Breast epithelium (tissue), 4 donors: ENCODE measurements at places on chromosomes 7 and 10. TPM values are rescaled to one million over a fixed set of nuclear protein-coding genes. Genes with fewer than 3 reads are reported as not detected.

DNA sequence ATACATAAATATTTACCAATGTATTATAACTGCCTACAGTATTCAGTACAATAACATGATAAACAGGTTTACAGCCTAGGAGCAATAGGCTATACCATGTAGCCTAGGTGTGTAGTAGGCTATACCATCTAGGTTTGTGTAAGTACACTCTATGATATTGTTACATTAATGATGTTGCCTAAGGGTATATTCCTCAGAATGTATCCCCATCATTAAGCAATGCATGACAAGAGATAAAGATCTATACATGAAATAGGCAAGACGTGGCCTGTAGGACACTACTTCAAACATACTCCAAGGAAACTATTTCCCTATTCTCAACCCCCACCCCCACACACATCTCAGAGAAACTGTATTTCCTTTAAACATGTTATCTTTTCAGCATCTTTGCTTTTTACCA is 15.3 kb upstream of the ADAM22 start:
- no peak overlapping the region for H3K4me3 ChIP-seq
- H3K27me3 ChIP-seq, result no peaks in the 10 kb centered on the region
- H3K36me3 ChIP-seq, result no peaks in the 10 kb centered on the region
- H3K4me1 ChIP-seq, result no peaks in the 10 kb centered on the region

DNA sequence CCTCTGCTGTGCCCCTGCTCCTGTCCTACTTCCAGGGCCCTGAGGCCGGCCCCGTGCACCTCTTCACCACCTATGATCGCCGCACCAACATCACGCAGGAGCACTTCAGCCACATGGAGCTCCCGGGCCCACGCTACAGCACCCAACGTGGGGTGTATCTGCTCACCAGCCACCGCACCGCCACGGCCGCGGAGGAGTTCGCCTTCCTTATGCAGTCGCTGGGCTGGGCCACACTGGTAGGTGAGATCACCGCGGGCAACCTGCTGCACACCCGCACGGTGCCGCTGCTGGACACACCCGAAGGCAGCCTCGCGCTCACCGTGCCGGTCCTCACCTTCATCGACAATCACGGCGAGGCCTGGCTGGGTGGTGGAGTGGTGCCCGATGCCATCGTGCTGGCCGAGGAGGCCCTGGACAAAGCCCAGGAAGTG is 1.8 kb downstream of the RBP3 start:
- H3K27me3 ChIP-seq, result no peaks in the 10 kb centered on the region
- DNase-seq, result no peak
- H3K36me3 ChIP-seq, result no peaks in the 10 kb centered on the region
- H3K27ac ChIP-seq, result no peak overlapping the region
- H3K4me1 ChIP-seq, result no peaks in the 10 kb centered on the region
- H3K4me3 ChIP-seq, result no peak overlapping the region

DNA sequence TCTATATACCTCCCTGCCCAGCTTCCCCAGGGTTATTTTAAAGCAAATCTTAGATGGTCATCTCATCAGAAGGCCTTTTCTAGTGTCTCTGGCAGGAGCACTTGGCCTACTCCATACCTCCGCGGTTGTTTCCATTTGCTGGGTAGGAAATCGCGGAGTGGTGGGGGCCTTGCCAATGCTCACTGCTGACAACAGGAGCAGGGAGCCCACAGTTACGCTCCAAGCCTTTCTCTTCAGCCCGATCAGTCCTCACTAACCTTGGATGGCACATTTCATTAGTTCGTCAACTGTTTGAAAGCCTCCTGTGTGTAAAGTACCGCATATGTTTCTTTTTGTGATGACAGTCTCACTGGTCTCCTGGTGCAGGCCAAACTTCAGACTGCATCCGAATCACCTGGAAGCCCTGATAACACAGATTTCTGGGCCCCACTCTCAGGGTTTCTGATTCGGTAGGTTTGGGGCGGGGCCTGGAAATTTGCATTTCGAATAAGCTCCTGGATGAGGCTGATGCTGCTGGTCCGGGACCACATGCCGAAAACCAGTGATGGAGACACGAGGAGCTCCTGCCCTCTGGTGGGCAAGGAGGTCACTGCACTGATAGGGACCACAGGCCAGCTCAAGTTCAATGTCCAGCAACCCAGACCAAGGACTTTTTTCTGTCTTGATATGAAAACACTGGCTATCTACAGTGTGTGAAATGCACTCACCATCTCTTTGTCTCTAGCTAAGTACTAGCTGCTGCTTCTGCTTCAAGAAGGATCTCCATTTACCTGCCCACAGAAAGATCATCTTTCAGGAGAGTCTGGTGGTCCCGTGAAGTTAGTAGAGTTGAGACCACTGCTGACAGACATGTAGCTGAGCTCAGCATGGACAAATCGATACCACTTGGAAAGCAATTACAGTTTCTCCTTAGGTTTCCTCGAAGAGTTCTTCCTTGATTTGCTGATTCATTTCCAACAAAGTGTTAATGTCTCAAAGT is 14.0 kb downstream of the LRGUK start:
- DNase-seq, result peak; percentile 40
- H3K36me3 ChIP-seq, result no peaks in the 10 kb centered on the region
- no peak overlapping the region for H3K27ac ChIP-seq
- no peaks in the 10 kb centered on the region for H3K4me1 ChIP-seq

- H3K27ac ChIP-seq, result no peak overlapping the region
- H3K27me3 ChIP-seq, result no peaks in the 10 kb centered on the region
- no peak for DNase-seq
- H3K4me3 ChIP-seq, result no peak overlapping the region
- H3K4me1 ChIP-seq, result no peaks in the 10 kb centered on the region
These were observed 78.9 kb downstream of the ALOX5 start for GRCh38 chr10:45452743-45453452.

DNA sequence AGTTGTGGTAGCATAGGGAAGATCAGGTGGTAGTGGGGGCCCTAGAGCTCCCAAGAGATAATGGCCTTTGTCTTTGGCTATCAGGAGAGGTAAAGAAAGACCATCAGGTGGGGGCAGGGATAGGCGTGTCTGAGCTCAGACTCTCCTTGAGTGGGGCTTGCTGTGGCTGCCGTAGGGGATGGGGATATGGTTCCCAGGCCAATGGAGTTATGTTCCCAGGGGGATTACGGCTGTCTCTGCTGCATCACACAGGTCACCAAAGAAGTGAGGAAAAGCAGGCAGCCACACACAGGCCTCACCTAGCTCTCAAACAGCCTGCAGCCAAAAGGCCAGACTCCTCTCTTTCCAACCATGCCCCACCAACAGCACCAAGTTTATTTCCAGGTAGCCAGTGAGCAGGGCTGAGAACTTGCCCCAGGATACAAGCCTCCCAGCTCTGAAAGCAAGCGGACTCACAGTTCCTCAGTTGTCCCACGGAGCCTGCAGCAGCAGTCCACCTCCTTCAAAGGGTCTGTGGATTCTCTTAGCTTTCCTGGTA is 37.6 kb upstream of the C1QL3 start:
- H3K4me1 ChIP-seq, result no peaks in the 10 kb centered on the region
- H3K36me3 ChIP-seq, result no peaks in the 10 kb centered on the region
- no peaks in the 10 kb centered on the region for H3K27me3 ChIP-seq

DNA sequence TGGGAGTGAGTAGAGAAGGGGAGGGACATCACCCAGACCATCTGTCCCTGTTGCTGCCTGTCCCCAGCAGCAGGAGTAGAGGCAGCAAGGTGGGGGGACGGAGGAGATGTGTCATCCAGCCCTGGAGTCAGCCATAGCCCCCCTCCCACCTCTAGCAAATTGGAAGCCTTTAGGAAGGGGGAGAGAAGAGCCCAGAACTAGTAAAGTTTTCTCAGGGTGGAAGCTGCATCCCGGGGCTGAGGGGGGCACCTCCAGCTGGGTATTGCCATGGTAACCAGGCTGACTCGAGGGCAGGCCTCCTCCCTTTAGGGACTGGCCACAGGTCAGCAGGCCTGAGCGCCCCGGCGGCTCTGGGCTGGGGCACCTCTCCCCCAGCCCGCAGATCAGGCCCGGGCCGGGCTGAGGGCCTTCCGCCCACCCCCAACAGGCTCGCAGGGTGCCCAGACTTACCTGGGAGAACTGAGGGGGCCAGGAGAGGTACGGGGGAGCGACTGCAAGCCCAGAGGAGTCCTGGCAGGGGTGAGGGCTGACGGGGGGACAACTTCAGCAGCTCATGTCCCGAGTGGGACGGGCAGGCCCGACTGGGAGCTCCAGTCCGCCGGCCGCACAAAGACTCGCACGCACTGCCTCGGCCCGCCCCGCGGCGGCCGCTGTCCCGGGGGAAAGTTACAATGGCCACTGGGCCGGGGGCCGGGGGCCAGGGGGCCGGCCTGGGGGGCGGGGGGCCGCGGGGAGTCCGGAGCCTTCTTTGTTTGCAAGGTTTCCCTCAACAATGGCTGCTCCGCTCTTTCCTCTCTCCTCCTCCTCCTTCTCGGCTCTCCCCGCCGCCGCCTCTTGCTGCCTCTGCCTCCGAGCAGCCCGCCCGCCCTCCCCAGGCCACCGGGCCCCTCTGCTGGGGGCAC is 6.0 kb downstream of the LDB1 start:
- peaks cover 49% of the 10 kb centered on the region for H3K4me1 ChIP-seq
- H3K27ac ChIP-seq, result peak overlapping the region; percentile 98
- H3K36me3 ChIP-seq, result peaks cover 19% of the 10 kb centered on the region

- no peaks in the 10 kb centered on the region for H3K4me1 ChIP-seq
- no peak overlapping the region for H3K4me3 ChIP-seq
- H3K27ac ChIP-seq, result peak overlapping the region; percentile 84
- no peaks in the 10 kb centered on the region for H3K27me3 ChIP-seq
These were observed 6.0 kb upstream of the FAM170B start for GRCh38 chr10:49139846-49140195.

DNA sequence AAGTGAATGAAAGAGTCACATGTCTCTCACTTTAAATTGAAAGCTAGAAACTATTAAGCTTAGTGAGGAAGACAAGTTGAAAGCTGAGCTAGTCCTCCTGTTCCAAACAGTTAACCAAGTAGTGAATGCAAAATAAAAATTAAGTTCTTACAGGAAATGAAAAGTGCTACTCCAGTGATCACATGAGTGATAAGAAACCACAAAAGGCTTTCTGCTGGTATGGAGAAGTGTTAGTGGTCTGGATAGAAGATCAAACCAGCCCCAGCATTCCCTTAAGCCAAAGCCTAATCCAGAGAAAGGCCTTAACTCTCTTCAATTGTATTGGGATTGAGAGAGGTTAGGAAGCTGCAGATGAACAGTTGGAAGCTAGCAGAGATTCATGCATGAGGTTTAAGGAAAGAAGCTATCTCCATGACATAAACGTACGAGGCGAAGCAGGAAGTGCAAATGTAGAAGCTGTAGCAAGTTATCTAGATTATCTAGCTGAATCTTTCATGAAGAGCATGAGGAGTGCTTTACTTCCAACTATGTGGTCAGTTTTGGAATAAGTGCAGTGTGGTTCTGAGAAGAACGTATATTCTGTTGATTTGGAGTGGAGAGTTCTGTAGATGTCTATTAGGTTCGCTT is 261.6 kb downstream of the MDFIC start:
- no peaks in the 10 kb centered on the region for H3K27me3 ChIP-seq
- H3K4me3 ChIP-seq, result no peak overlapping the region
- no peaks in the 10 kb centered on the region for H3K4me1 ChIP-seq
- no peaks in the 10 kb centered on the region for H3K36me3 ChIP-seq
- H3K27ac ChIP-seq, result no peak overlapping the region

DNA sequence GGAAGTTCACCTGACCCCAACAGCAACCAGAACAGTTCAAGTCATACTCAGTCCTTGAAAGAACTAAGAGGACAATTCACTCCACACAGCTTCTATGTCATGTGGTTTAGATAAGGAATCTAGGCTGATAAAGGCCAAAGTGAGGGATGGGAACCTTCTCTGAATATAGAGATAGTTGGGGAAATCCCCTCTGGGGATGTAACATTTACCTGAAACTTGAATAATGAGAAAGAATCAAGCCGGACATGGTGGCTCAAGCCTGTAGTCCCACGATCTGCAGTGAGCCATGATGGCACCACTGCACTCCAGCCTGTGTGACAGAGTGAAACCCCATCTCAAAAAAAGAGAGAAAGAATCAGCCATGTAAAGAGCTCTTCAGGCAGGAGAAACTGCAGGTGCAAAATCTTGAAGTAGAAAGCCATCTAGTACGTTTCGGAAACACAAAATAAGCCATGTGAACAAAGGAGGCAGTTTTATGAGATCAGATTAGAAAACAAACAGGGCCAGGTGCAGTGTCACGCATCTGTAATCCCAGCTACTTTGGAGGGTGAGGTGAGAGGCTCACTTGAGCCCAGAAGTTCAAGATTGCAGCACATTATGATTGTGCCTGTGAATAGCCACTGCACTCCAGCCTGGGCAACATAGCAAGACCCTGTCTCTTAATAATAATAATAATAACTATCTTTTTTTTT is 4.5 kb upstream of the DNMBP start:
- no peak overlapping the region for H3K27ac ChIP-seq
- H3K4me3 ChIP-seq, result no peak overlapping the region
- H3K27me3 ChIP-seq, result no peaks in the 10 kb centered on the region
- H3K36me3 ChIP-seq, result no peaks in the 10 kb centered on the region

DNA sequence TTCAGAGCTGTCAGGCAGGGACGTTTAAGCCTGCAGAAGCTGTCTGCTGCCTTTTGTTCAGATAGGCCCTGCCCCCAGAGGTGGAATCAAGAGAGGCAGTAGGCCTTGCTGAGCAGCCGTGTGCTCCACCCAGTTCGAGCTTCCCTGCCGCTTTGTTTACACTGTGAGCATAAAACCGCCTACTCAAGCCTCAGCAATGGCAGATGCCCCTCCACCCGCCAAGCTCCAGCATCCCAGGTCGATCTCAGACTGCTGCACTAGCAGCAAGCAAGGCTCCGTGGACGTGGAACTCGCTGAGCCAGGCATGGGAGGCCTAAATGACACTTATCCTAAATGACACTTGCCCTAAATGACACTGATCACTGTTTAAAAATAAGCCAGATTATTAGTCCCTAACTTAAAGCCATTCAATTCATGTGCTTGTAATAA is 6.8 kb upstream of the ASB15 start:
- H3K4me1 ChIP-seq, result no peaks in the 10 kb centered on the region
- H3K36me3 ChIP-seq, result no peaks in the 10 kb centered on the region
- H3K27ac ChIP-seq, result no peak overlapping the region

- peaks cover 63% of the 10 kb centered on the region for H3K27me3 ChIP-seq
- no peak for DNase-seq
- no peak overlapping the region for H3K4me3 ChIP-seq
- H3K4me1 ChIP-seq, result no peaks in the 10 kb centered on the region
- no peaks in the 10 kb centered on the region for H3K36me3 ChIP-seq
These were observed 72.3 kb upstream of the LEP start for GRCh38 chr7:128168667-128169210.

- no peaks in the 10 kb centered on the region for H3K36me3 ChIP-seq
- DNase-seq, result no peak
- H3K4me3 ChIP-seq, result no peak overlapping the region
- peaks cover 3% of the 10 kb centered on the region for H3K4me1 ChIP-seq
- no peak overlapping the region for H3K27ac ChIP-seq
These were observed 96.8 kb upstream of the AGR3 start for GRCh38 chr7:16978358-16979244.

GRCh38 chr7:85980740-85981139 is 663.0 kb upstream of the GRM3 start:
- H3K36me3 ChIP-seq, result no peaks in the 10 kb centered on the region
- no peak for DNase-seq
- no peak overlapping the region for H3K4me3 ChIP-seq
- H3K27me3 ChIP-seq, result no peaks in the 10 kb centered on the region

VSTM4 gene
- 17.3 TPM for total RNA-seq

MRPL43 gene
- total RNA-seq, result 104 TPM

JAKMIP3 gene
- total RNA-seq, result 0.16 TPM

LIPF gene
- not detected for total RNA-seq

ACHE gene
- 0.64 TPM for total RNA-seq

SLC35G1 gene
- total RNA-seq, result 7.0 TPM

RELN gene
- total RNA-seq, result 3.0 TPM

PNLIP gene
- total RNA-seq, result not detected

TFEC gene
- total RNA-seq, result 19.0 TPM
